ENCODE measurements at places on chromosomes 7 and 10.

DNA sequence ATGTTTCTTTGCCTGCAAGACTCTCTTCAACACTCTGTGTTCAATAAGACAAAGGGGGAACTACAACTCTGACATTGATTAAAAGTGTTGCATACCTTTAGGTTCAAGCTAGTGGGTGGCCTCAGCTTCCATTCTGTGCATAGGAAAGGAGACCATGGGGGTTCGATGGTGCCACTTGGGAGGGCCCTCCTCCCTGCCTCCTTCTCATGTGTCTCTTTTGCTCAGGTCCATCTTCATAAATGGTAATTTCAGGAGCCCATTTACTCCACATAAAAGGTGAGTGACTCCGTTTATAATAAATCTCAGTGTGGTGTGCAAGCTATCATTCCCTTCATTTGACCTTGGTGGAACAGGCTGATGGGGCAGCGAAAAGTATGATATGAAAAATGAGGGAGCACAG lies 285.1 kb downstream of the LRMDA start:
- DNase-seq, result no peak

GRCh38 chr10:80173466-80173865 lies 31.9 kb downstream of the ANXA11 start:
- no peak for DNase-seq

DNA sequence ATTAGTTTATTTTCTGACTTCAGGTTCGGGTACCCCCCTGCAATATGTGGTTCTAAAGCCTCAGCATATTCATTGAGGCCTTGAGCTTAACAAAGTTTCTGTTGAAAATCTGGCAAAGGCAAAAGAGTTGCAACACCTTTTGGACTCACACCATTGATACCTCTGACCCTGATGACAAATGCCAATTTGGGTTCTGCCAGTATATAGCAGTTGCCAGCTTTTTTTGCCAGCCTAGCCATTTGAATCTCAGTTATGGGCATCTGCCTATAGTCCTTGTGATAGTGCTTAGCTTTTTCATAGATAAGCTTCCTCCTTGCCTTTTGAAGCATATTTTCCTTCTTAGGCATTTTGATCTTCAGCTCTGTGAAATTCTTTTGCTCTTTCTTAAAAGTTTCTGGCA lies 31.9 kb downstream of the LIPJ start:
- no peak for DNase-seq

DNA sequence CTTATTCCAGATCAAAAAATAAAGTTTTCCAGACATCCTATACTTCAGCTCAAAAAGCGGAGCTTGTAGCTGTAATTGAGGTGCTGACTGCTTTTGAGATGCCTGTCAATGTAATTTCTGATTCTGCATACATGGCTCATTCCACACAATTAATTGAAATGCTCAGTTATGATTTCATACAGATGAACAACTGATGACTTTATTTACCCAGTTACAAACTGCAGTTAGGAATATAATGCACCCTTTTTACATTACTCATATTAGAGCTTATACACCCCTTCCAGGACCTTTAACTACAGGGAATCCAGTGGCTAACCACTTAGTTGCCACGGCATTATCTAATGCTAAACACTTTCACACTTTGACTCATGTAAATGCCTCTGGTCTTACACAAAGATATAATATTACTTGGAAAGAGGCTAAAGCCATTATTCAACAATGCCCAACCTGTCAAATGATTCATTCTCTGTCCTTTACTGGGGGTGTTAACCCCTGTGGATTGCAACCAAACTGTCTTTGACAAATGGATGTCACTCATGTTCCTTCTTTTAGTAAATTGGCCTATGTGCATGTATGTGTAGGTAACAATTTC lies 147.3 kb downstream of the ZNF33B start:
- DNase-seq, result no peak

- no peak for DNase-seq
Measured at GRCh38 chr7:129719980-129720732, 108.6 kb downstream of the NRF1 start.

DNA sequence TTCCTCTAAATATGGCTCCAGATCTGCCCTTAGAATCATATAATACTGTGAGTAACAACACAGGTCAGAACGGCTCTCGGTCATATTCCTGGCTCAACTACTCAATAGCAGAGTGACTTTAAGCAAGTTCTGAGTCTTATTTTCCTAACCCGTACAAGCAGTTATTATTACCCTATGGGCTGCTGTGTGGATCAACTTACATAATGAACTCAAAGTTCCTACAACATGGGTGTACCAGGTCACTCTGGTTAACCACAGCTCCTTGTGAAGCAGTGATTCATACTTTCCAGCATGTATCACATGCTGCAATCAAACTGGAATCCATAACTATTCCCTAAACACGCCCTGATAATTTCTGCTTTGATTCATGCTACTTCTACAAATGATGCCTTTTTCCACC lies 107.3 kb downstream of the LRRN3 start:
- no peak for DNase-seq

DNA sequence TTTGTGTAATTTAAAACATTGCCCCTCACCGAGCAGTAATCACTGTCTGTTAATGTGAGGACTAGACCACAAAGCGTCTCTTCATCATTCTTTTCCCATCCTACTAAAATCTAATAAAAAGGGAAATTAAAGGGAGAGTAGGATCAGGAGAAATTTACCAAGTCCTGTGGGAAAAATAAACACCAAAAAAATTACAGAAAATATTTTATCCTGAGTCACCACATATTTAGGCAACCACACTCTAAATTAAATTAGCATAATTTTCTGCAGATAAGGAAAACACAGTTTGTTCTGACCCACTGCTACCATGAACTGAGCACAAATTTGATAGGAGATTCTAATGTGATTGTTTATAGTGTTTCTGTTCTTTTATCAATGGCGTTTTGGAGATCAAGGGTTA lies 49.3 kb downstream of the CCDC6 start:
- DNase-seq, result no peak

GRCh38 chr7:82209179-82209747 lies 234.3 kb downstream of the CACNA2D1 start:
- DNase-seq, result no peak

DNA sequence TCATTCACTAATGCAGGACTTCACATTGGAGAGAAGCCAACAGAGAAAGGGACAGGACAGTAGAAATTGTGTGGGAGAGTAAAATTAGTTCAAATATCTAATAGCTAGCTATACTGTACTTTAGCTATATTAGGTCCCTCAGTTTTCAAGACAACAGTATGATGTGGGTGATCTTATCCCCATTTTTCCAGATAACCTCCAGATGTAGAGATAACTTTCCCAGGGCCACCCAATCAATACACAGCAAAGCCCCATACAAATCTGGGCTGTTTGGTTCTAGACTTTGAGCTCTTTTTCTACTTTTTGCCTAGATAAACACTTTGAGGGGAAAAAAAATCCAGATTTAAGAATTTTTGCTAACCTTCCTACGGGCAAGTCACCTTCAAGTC lies 482 bp upstream of the CLDN12 start:
- DNase-seq, result no peak

GRCh38 chr10:34175121-34175520 lies 640.0 kb downstream of the PARD3 start:
- no peak for DNase-seq

DNA sequence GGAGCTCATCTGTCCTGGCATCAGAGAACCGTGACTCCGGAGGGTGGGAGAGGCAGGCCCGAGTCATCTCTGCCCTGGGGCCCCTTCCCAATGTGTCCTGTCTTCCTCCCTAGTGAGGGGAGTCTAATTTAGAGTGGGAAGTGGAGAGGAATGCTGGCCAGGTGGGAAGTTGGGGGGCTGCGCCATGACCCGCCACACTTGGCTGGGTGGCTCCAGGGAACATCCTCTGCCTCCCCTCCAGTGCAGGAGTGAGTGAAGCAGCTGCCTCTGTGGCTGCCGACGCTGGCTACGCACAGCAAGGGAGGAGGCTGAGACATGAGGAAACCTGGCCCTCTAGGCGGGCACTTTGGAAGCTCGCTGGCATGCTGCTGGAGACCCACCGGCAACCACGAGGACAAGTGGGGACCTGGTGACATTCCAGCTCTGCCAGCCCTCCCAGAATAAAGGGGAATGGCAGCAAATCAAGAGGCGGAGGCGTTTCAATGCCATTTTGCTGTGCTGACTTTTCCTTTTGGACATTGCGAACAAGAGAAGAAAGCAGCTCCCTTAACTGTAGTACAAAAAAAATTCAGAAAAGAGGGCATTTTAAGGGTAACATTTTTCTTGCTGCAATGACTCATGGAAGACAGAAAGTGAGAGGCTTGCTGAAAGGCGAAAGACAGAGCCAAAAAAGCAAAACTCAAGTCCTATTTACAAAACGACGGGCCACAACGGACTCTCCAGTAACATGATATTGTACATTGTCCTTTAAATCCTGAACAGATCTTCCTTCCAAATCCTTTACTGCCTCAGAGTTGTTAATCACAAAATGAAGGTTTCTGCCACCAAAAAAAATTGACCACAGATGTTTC lies 121.2 kb upstream of the PITRM1 start:
- peak; percentile 62 for DNase-seq

DNA sequence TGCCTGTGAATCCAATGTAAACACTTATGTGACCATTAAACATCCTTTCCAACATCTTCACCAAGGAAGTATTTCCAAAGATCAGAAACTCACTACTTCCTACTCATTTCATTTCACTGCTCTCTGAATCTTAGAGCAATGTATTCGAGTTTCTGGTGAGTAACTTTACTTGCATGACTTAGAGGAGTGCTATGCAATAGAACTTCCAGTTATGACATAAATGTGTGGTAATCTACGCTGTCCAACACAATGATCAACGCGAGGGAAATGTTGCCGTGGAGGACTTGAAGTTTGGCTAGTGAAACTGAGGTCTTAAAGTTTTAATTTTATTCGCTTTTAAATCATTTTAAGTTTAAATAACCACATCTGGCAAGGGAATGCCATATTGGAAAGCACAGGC lies 1326.3 kb downstream of the XPNPEP1 start:
- no peak for DNase-seq

DNA sequence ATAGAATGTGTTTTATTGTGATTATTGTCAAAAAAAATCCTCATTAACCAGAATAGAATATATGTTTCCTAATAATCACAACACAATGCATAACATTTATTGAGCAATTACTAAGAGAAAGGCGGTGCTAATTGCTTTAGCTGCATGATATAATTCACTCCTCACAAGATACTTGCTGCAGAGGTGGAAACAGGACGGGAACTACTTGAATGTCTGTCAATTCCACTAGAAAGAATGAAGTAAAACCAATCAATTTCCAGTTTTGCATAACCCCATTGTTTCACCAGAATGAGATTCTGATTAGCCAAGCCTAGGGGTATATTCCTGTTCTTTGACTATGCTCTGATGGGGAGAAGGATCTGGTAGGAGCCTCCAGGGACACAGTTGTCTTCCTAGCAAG lies 239.1 kb upstream of the NRP1 start:
- no peak for DNase-seq

DNA sequence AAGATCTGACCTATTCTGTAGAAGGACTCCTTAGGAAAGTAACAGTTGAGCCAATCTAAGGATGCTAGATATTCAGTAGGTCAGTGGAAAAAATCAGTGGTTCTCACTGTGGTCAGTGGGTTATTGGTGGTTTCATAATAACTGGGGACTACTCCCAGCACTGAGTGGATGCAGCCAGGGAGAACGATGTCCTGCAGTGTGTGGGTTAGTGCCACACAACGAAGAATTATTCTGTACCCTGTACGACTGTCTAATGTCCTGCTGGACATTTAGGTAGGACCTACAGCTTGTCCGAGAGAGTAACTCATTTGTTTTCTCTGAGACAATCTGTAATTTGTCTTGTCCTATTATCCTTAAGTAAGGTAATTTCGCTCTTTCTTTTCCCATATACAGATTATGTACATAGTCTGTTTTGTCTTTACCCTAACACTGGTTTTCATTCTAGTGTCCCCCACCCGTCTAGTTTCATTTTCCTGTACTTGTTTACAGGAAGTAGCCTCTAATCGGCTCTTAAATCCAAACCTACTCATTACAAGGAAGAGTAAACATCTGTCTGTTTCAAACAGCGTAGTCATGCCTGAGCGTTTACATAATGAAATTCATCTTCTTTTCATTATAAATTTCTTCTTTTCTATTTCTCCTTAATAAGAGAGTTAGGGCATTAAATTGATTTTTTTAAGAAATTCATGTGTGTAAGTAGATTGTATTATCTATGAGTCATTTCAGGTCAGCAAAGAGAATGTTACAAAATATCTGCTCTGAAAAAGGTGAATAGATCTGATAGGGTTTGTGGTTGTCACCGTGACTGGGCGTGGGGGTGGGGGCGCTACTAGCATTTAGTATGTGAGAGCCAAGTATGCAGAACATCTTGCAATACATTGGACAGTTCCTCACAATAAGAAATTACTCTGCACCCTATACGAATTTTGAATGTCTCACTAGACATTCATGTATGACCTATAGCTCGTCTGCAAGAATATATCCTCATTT lies 8.3 kb upstream of the ZC3HAV1L start:
- no peak for DNase-seq

DNA sequence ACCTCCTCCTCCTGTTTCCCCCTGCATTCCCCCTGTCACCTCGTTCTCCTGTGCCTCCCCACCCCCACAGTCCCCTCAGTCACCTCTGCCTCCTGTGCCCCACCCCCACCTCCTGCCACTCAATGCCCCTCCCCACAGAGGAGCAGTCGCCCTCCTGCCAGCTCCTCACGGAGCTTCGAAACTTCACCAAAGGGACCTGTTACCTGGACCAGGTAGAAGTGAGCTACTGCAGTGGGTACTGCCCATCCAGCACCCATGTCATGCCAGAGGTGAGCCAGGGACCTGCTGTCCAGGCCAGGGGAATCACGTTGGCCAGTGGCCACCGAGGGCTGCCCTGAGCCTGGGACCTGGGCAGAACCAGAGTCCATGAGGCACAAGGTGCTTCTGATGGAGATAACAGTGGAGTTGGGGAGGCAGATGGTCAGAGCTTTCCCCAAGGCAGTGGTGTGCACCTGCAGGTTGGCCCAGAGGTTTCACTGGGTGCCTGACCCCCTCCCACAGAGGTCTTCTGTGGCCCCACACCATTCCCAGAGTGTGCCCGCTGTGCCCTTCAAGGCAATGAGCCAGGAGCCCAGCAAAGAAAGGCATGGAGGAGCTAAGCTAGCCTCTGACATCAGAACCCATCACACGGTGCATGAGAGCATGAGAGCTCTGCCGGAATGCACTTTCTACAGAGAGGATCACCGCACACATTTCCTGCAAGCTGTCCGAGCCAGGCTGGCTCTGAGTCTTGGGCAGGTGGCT lies 7.0 kb upstream of the ZNF862 start:
- peak; percentile 47 for DNase-seq

GRCh38 chr10:60286559-60286958 lies 103.1 kb downstream of the ANK3 start:
- no peak for DNase-seq

DNA sequence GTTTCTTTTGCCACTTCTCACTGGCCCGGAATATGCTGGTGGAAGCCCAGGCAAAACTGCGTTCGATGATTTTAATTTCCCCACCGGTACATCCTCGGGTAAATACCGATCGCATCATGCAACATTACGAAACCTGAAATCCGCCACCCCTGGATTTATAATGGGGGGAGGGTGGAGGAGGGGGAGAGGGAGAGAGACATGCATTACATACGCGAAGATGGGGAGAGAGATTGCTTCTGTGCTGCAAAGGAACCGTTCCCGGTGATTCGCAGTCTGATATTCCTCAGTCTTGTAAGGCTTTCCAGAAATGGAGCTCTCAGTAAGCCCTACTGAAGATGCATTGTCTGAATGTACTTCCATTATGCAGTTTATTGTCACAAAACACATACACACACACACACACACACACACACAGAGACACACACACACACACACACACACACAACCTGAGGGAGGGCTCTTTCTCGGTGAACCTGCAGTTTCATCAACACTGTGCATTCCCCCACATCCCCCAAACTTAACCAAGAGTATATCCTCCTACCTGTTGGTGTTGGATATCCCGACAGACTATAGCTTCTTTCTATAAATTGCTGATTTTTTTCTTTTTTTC lies 741 bp downstream of the GPR85 start:
- DNase-seq, result peak; percentile 50
